SK-MEL-5 (cell line): ENCODE measurements at places on chromosomes 11 and 22.

DNA sequence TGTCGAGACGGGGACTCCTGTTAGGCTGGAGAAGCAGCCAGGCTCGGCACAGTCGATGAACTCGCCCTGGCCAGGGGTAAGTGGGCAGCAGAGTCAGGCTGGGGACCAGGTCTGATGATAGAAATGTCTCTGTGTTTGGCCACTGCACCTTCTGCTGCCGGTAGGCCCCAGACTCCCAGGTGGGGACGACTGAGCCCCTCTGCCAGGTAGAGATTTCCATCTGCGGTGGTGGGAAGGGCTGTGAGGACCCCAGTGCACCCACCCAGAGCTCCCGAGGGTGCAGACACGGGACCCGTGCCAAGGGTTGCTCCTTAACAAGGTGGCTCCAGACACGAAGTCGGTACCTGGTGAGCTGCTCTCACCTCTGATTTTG lies 862.5 kb downstream of the TBC1D22A start:
- no peak for DNase-seq

GRCh38 chr11:74460065-74460464 lies 7.3 kb downstream of the KCNE3 start:
- DNase-seq: no peak

- DNase-seq: no peak
These were observed 14.5 kb upstream of the RPS19BP1 start for GRCh38 chr22:39546889-39547586.

- no peak for DNase-seq
These were observed 105.8 kb upstream of the LDLRAD3 start for GRCh38 chr11:35838071-35838470.

DNA sequence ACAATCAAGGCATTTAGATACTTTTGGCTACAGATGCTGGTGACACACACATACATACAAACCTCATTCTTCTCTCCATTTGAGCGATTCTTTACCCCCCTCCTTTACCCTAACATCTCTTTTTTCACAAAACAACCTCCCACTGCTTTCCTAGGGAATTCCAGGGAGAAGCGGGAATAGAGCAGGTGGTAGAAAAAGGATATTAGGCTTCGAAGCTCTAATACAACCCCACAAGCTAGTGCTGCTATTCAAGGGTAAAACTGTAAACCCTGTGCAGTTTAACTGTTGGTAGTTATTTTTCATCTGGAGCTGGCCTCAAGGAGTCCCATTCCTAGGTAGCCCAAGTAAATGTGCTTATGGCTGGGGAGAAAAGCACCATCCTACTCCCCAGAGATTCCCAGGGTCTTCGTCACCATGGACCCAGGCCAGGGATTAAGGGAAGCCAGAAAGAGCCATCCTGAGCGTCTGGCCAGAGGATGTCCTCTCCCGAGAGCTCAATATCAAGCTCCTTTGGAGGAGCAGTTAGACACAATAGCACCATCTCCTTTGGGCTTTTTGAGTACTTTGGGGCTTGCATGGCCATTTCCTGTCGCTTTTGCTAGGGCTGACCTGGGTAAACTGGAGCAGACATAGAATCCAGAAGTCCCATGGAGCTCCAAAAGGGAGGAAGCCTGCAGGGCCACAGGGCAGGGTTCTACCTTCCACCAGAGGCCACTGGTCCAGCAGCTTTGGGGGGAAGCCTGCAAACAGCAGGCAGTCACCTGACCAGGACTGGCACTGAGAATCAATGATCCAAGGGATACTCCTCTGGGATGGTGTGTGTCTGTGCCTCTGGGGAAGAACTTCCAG lies 3.1 kb downstream of the MAML2 start:
- no peak for DNase-seq

DNA sequence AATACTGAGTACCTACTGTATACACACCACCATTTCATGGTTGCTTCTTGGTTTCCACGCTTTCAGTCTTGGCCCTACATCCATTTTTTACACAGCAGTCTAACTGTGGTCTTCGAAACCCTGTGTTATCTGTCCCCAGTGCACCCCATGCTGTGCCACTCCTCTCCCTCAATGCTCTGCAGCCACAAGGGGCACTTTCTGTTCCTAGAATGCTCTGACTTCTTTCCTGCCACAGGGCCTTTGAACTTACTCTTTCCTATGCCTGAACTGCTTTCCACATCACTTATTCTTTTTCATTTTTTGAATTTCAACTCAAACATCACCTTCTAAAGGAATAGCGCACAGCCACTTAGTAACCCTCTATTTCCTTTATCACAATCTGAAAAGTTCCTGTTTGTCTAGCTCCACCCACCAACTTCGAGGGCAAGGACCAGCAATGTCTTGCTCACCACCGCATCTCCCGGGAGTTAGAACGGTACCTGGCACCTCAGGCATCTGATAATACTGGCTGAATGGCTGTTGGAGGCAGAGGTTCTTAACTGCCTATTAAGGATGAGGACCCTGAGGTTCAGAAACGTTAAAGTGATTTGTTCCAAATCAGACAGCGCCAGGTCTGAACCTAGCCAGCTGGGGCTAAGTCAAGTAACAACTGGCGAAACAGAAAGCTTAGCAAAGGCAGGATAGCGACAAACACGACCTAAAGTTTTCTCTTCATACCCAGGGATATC lies 568 bp downstream of the ALG8 start:
- no peak for DNase-seq
